DMS53 (cell line): ENCODE measurements at places on chromosomes 11 and 22.

DNA sequence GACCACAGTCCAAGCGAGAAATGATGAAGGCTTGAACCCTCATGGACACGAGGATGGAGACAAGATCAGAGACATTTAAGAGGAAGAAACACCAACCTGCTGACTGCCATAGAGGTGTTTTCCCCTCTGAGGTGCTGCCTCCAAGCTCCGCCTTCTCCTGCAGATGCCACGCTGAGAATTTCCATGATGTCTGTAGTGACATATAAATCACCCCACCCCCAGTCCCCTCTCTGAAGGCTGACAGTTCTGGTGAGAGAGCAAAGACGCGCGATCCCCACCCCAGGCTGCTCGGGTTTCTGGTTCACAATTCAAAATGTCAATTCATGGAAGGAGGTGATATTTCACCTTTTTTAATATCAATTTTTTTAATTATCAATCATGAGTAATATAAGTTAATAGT lies 28.2 kb downstream of the LRRC32 start:
- no peak for DNase-seq

DNA sequence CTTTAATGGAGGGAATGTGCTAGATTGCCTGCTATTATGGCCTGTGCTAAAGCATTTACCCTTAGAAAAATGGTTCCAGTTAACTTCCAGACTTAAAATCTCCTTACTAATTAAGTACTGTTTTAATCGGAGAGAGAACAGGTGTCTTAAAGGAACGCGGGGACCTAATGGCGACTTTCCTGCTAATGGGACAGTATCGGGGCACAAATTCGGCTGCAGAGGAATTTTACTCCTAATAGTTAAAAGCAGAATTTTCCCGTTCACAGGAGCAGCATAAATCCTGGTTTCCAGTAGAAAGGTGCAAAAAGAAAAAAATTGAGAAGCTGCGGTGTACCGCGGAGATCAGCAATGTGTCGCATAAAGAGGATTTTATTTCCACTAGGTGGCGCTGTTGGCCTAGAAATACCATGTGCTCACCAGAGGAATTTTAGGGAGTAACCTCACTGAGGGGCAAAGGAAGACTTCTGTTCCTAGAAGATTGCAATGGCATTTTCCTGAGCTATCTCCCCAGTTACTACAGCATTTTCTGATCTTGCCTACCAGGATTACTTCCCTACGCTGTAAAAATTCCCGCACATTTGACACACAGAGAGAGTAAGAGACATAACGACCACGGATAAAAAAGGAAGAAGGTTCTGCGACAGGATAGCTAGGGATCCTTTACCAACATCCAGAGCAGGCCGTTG lies 44.5 kb downstream of the ZNF280B start:
- peak; percentile 59 for DNase-seq

GRCh38 chr11:58770166-58770565 lies 38.4 kb upstream of the GLYAT start:
- DNase-seq, result no peak

- DNase-seq, result no peak
These were observed 30.9 kb upstream of the CARS1 start for GRCh38 chr11:3087821-3088800.

DNA sequence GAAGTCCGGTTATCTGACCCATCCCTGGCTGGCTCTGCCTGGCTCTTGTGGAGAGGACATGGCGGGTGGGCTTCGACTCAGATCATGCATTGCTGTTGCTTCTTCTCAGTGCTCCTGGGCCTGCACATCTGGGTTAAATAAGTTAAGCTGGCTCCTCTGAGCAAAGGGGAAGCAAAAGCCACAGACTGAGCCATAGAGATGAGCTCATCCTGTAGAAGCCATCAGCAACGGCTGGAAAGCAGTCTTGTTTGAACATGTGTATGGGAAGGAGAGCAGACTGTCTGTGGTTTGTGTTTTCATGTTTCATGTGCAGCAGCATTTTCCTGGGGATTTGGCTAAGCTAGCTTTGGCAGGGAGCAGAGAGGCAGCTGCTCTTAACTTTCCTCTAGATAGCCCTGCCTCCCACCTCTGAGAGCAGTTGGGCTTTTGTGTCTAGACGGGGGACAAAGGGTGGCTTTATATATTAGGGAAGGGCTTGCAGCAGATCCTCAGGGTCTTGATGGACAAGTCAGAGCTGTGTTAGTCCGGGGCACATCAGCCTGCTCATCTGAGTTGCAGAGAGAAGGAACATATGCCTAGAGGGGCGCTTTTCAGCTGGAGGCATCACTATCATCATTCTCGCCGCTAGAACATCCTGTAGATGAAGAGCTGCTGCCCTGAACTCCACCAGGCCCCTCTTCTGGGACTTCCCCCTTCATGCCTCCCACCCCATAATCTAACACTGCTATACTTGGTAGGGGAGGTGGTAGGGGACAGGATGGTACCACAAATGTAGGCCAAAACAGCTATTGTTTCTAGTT lies 14.9 kb downstream of the DCPS start:
- DNase-seq, result no peak

DNA sequence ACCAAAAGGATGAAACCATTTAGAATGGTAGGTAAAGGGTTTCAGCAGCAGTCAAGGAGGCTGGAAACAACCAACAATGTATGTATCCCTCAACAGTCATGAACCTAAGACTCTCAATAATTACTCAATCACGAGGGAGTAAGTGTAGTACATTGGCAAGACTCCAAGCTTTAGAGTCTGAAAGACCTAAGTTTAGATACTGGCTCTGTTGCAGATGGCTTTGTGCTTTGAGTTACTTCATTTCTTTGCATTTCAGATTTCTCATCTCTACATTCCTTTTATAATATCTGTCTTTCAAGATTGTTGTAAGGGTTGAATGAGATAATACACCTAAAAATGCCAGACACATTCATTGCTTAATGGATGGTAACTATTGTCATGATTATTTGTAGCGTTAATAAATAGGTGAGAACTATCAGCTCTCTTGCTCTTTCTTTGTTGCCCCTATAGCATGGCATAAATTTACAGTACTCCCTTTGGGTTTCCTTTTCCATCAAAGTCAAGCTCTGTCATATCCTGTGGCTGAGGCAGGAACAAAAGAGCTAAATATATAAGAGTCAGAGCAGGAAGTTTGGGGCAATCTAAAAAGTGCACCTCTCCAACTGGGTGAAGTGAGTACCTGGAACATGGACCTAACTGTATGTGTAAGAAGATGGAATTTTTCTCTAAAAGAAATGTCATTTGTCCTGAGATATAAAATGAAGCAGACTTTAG lies 228.2 kb upstream of the ZC3H12C start:
- DNase-seq, result no peak

- no peak for DNase-seq
These were observed 77.4 kb downstream of the GGTLC2 start for GRCh38 chr22:22721681-22722354.

DNA sequence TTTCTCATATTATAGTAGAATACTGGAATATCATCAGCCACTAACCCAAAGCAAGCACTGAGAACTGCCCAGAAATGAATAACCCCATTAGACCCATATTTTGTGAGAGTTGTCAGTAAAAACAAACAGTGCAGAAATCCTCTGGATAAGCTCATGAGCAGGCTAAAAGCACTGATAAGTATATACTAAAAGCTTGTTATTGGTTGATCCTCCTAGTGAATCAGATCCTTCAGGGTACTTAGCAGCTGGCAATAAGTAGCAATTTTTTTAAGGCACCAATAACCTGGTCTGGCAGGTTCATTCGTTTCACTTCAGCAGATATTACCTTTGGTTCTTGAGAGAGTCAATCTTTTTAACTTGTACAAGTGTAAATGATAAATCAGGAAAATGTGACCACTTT lies 1.2 kb downstream of the NOX4 start:
- peak; percentile 58 for DNase-seq

DNA sequence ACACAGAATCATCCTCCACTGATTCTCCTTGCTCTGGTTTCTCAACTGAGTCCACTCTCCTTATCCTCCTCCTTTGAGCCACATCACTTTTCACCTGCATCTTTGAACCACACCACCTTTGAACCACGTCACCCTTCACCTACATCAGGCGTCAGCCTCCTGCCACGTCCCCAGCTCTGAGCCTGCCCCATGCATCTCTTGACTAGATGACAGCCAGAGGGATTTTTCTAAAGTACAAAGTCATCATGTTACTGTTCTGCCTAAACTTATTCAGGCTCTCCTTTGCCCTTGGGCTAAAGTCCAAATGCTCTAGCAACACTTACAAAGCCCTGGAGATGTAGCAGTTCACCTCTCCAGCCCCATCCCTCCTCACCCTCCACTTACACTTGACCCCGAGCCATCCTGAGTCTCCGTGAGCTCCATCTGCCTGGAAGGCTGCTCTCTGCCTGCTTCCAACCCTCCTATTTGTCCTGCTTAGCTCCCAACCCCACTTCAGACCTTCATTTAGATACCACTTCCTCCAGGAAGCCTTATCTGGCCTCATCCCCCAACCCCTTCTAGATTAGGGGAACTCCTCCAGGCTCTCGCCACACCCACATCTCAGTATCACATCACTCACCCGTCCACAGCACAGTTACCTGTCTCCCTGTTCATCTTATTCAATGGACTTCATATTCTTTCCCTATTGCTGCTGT lies 3.7 kb upstream of the MS4A10 start:
- DNase-seq, result no peak

GRCh38 chr22:47586038-47586437 lies 823.6 kb downstream of the TBC1D22A start:
- DNase-seq, result peak; percentile 66

DNA sequence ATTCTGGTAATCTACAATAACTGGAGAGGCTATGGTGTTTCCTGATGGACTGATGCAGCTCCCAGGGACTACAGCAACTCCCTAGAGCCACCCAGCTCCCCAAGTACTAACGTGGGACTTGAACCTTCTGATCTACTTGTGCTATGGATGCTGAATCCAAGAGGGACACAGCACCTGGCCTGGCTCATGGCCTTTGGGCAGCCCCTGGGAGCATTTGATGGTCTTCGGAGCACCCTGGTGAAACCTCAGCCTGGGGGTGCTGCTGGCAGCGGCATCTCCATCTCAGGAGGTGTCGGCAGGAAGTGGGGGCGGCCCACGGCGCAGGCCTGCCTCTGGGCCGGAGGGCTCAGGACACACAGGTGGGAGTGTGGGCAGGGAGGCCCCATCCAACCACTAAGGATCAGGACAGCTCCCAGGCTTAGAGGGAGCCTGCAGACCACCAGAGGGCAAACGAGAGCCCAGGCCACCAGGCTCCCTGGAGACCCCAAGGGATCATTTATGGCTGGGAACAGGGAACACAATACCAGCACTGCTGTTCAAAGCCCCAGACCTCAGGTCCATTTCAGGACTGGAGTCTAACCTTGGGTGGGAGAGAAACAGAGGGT lies 8.7 kb downstream of the EHD1 start:
- no peak for DNase-seq

DNA sequence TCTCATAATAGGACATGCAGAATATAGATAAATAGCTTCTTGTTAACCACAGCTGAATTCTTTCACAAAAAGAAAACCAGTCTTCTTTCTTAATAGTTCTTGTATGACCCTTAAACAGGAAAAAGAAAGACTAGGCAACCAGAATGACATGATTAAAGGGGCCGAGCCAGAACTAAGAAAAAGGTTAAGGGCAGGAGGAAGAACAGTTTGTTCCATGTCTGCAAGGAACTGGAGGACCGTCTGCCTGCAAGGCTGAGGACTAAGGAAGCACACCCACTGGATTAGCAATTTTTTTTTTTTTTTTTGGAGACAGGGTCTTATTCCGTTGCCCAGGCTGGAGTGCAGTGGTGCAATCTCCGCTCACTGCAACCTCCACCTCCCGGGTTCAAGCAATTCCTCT lies 26.0 kb upstream of the TMPRSS5 start:
- no peak for DNase-seq

DNA sequence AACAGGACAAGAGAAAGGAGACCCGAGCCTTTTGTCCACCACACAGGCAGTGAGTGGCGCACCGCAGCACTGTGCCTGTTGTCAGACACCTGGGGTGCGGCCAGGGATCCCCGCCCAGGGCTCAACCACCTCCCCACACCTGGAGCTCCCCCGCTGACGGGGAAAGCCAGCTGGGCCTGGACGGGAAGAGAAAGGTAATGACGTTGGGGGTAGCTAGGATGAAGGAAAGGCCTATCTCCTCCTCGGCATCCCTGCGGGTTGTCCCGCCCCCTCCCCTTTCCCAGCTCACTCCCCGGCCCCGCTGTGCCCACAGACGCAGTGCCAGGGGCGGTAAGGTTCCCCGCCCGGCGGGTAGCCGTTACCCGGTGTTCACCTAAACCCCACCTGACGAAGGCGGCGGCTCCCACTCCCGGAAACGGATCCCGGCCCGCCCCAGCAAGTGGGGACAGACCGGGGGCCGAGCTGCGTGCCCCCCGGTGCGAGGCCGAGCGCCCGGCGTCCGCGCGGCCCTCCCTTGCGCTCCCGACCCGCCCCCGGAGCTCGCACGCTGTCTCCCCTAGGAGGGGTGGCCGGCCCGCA lies 495 bp downstream of the HYOU1 start:
- peak; percentile 73 for DNase-seq

DNA sequence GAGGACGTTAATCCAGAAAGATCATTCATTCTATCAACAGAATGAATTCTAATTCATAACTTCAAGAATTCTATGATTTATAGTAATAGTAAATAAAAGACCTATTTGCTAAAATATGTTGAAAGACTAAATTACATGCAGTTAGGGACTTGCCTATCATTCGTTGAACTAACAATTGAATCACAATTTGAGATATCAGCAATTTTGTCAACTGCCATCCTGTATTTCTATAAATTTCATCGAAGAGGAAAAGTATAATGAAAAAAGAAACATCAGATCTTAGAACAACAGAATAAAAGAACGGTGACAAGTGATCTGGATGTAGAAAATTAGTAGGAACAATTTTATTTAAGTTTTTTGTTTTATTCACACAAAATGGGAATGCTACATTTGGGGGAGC lies 4.4 kb upstream of the TTC17 start:
- no peak for DNase-seq

- DNase-seq, result no peak
These were observed 3.3 kb downstream of the OSBP2 start for GRCh38 chr22:30697975-30698374.
